ENCODE measurements at places on chromosomes 3 and 15.

DNA sequence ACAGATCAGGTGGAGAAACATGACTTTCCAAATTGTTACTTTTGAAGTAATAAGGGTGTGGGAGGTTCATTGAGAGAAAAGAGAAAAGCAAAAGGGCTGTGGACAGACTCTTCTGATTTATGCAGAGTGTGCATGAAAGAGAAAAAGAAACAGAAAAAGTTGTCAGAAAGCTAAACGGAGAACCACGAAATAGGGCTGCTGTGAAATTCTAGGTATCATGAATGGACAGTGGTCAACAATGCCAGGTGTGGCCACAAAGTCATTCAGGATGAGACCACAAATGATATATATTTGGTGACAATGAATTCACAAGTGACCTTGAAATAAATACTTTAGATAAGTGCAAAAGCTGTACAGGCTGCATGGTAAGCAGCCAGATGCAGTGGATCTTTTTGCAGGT lies 170.1 kb downstream of the IL5RA start:
- DNase-seq = no peak

DNA sequence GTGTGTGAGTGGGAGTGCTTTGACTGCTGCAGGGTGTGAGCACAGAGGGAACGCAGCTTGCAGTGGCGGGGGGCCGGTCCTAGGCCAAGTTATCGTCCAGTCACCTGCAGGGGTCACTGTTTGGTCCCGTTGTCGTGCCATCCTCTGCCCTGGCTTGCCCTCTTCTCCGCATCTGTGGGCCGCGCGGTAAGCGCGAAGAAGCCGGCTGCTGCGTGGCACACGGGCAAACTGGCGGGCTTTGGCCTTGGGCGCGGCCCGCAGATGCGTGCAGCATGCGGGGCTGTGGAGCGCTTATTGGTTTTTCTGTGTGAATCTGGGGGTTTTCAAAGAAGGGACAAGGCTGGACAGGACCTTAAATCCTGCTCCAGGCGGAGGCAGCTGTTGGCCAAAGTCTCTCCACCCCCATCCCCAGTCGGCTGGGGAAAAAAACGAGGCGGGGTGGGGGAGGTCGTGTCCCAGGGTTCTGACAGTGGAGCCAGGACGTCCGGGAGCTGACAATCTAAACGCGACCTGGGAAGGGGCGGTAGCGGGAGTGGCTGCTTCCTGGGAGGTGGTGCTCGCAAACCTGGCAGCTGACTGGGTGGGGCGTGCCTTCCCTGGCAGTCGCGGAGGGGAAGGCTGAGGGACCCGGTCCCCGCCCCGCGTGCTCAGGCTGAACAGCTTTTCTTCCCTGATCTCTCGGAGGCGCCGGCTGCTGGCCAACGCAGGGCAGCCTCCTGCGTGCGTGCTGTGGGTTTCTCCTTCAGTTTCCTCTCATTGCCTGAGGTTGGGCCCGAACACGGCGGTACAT lies 39.7 kb upstream of the VEPH1 start:
- DNase-seq = no peak

- no peak for DNase-seq
These were observed 125.1 kb downstream of the SHQ1 start for GRCh38 chr3:72722930-72723726.

DNA sequence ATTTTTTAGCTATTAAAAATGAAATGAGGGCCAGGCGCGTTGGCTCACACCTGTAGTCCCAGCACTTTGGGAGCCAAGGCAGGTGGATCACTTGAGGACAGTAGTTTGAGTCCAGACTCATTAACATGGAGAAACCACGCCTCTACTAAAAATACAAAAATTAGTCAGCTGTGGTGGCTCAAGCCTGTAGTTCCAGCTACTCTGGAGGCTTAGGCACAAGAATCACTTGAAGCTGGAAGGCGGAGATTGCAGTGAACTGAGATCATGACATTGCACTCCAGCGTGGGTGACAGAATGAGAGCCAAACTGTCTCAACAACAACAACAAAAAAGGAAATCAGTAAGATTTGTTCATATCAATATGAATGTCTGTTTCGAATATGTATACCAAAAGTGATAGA lies 517.1 kb downstream of the ROBO1 start:
- no peak for DNase-seq

GRCh38 chr3:173501931-173502489 lies 104.5 kb downstream of the NLGN1 start:
- DNase-seq = no peak
